ENCODE measurements at places on chromosomes 2 and 18. TPM values are rescaled to one million over a fixed set of nuclear protein-coding genes. Genes with fewer than 3 reads are reported as not detected.

The GRP gene
- total RNA-seq, result not detected

The TUBB6 gene
- 805 TPM for total RNA-seq

The CCDC74B gene
- total RNA-seq, result 6.2 TPM

The MYO5B gene
- 0.17 TPM for total RNA-seq

The RIT2 gene
- total RNA-seq, result not detected

The NEB gene
- 0.17 TPM for total RNA-seq

The CD302 gene
- total RNA-seq, result 5.0 TPM

The REG1B gene
- total RNA-seq, result not detected

The STARD6 gene
- 0.15 TPM for total RNA-seq

The SNTG2 gene
- not detected for total RNA-seq

The KCNIP3 gene
- total RNA-seq, result 2.0 TPM

The GKN1 gene
- total RNA-seq, result not detected

The UGT1A8 gene
- not detected for total RNA-seq

The GAREM1 gene
- total RNA-seq, result 2.2 TPM

The SERPINB11 gene
- not detected for total RNA-seq

The TEKT4 gene
- total RNA-seq, result not detected

The CTLA4 gene
- not detected for total RNA-seq

The GKN2 gene
- total RNA-seq, result not detected

The PDE1A gene
- not detected for total RNA-seq

The POTEI gene
- total RNA-seq, result not detected

The LRRC30 gene
- total RNA-seq, result not detected

The MEP1B gene
- total RNA-seq, result not detected

The RNU2-63P gene
- not detected for total RNA-seq

The ATF2 gene
- total RNA-seq, result 14.5 TPM

The BOK gene
- total RNA-seq, result 36.5 TPM

The GAD1 gene
- total RNA-seq, result not detected

The MAP2 gene
- 4.9 TPM for total RNA-seq

The COL4A3 gene
- not detected for total RNA-seq

The GNAL gene
- 0.34 TPM for total RNA-seq

The MALL gene
- 6.7 TPM for total RNA-seq

The GLI2 gene
- total RNA-seq, result 6.2 TPM

The SLC14A1 gene
- 4.5 TPM for total RNA-seq

The NR4A2 gene
- total RNA-seq, result 0.34 TPM

The RAB17 gene
- total RNA-seq, result under 0.01 TPM

The PFN4 gene
- total RNA-seq, result 0.17 TPM

The C2orf81 gene
- 3.7 TPM for total RNA-seq

The CAPN14 gene
- under 0.01 TPM for total RNA-seq

The TCF23 gene
- not detected for total RNA-seq

The UGT1A10 gene
- total RNA-seq, result not detected

The DAW1 gene
- total RNA-seq, result 6.5 TPM

The ODC1 gene
- 281 TPM for total RNA-seq

The SAG gene
- not detected for total RNA-seq

The STPG4 gene
- total RNA-seq, result not detected

The OXER1 gene
- total RNA-seq, result under 0.01 TPM

The PROKR1 gene
- total RNA-seq, result not detected

The TWIST2 gene
- total RNA-seq, result 134 TPM

The TXNL4A gene
- 50.1 TPM for total RNA-seq

The MYO7B gene
- total RNA-seq, result not detected

The LOXHD1 gene
- total RNA-seq, result not detected

The GAL3ST2 gene
- not detected for total RNA-seq

The CD8B gene
- not detected for total RNA-seq

The SLC38A11 gene
- total RNA-seq, result not detected

The GREB1L gene
- total RNA-seq, result 0.30 TPM

The SCYGR4 gene
- total RNA-seq, result not detected

The AOX1 gene
- 36.7 TPM for total RNA-seq

The GPR45 gene
- not detected for total RNA-seq

The OSR1 gene
- total RNA-seq, result 22.9 TPM

The CHRND gene
- total RNA-seq, result not detected

Measured in bronchus fibroblast of lung (primary cell).